ENCODE measurements at places on chromosomes 6 and 20. TPM values are rescaled to one million over a fixed set of nuclear protein-coding genes. Genes with fewer than 3 reads are reported as not detected.

GRCh38 chr6:4673861-4674260 is 102.3 kb upstream of the CDYL start:
- no peak overlapping the region for H3K4me3 ChIP-seq
- no peak for DNase-seq
- no peak overlapping the region for H3K27ac ChIP-seq

The HNF4A gene
- not detected for polyA plus RNA-seq

- no peak for DNase-seq
- H3K27me3 ChIP-seq: no peaks in the 10 kb centered on the region
- no peak overlapping the region for H3K27ac ChIP-seq
- H3K36me3 ChIP-seq: no peaks in the 10 kb centered on the region
- H3K4me3 ChIP-seq: no peak overlapping the region
These were observed 7.9 kb downstream of the CNKSR3 start for GRCh38 chr6:154502553-154502952.

- no peak for DNase-seq
- H3K4me1 ChIP-seq: no peaks in the 10 kb centered on the region
- H3K27me3 ChIP-seq: no peaks in the 10 kb centered on the region
- H3K36me3 ChIP-seq: no peaks in the 10 kb centered on the region
- no peak overlapping the region for H3K4me3 ChIP-seq
These were observed 1.5 kb downstream of the SIRPA start for GRCh38 chr20:1896484-1897258.

The CDSN gene
- not detected for polyA plus RNA-seq

The BCAS4 gene
- polyA plus RNA-seq: 24.1 TPM

The THEMIS gene
- 93.4 TPM for polyA plus RNA-seq

DNA sequence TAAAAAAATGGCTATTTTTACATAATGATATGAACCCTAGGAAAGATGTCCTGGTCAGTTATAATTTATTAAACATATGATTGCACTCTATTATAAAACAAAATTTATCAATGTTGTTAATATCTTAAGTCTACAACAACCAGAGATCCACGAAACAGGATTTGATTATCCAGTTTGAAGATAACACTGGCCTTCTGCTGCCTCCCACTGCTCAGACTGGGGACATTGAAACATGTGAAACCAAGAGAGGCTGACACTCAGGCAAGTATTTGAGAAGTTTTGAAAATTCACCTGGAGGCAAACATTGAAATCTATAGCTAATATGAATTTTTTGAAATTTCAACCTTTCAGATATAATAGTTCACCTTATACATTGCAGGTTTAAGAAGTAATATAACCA is 219.3 kb upstream of the HSF2 start:
- no peaks in the 10 kb centered on the region for H3K36me3 ChIP-seq
- H3K27me3 ChIP-seq: no peaks in the 10 kb centered on the region
- H3K4me3 ChIP-seq: no peak overlapping the region
- no peak for DNase-seq
- no peak overlapping the region for H3K27ac ChIP-seq
- H3K4me1 ChIP-seq: no peaks in the 10 kb centered on the region

DNA sequence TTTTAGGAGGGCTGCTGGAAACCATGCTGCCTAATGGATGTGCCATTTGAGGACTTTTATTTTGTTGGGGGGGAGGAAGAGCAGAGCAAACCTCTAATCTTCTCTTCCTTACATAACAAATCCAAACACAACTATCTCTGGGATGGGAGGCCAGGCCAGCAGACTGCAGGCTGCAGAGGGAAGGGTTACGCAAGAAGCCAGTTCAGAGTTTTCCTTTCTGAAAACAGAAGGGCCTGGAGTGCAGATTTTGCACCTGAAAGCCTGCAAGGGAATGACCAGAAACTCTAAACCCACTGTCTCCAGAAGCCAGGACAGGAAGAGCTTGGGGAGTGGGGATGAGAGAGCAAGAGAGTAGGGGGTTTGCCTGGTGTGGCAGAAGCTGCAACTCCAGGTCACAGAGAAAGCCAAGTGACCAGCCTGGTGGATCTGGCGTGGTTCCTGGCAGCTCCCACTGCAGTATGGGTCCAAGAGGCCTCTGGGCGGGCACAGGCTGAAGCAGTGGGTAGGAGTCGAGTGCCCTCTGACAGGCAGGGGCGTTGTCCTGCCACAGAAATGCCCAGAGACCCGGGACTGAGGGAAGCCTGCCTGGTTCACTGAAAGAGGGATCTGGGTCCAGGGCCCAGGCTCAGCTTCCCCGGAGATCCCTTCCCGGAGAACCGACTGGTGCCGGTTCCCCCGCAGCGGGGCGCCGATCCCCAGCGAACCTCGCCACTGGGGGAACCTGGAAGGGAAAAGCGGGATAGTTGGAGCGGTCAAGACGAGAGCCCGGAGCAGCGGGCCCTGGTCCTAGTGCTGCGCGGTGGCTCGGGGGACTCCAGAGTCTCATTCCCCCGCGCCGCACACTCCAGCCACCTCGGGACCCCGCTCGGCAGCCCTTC is 6.7 kb downstream of the MAFB start:
- H3K27ac ChIP-seq: no peak overlapping the region
- H3K36me3 ChIP-seq: no peaks in the 10 kb centered on the region
- peaks cover 7% of the 10 kb centered on the region for H3K27me3 ChIP-seq
- H3K4me1 ChIP-seq: no peaks in the 10 kb centered on the region

The DDX43 gene
- 0.38 TPM for polyA plus RNA-seq

DNA sequence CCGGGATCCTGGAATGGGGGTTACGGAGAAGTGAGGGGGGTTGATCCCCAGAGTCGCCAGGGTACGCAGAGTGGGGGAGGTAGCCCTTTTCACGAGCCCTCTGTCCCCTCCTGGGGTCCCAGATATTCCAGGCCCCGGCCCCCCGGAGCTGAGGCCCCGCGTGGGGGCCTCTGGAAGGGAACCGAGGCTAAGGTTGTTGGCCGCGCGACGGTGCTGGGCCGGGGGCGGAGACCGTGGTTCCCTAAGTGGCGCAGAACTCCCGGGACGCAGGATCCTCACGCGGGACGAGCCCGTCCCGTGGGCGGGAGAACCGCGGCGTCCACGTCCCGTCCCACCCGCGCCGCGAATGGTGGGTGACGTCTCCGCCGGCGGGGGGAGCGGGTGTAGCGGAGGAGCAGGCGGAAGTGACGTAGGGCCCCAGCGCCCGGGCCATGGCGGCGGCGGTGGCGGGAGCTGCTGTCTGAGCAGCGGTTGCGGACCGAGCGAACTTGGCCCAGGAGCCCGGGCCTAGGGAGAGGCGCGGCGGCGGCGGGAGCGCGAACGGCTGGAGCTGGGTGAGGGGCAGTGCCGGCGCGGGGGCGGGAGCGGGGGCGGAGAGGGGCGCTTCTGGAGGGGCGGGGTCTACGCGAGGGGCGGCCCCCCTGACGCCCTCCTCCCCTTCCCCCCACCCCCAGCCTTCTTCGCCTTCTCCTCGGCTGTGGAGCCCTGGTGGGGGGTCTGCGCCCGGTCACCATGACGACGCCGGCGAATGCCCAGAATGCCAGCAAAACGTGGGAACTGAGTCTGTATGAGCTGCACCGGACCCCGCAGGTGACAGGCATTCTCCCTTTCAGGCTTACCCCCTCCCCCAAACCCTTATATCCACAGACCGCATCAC is at the start of gene RING1:
Gene RING1 (plus strand): TSS at position 410 of the 877 bp plus-strand sequence. CDS start 323 bp downstream, at position 733.
- peak; percentile 89 for DNase-seq
- H3K4me1 ChIP-seq: peaks cover 34% of the 10 kb centered on the region
- H3K27ac ChIP-seq: peak within 1 kb of the TSS; percentile 98
- peak within 1 kb of the TSS; percentile 92 for H3K4me3 ChIP-seq

- peaks cover 32% of the 10 kb centered on the region for H3K4me1 ChIP-seq
- peak overlapping the region; percentile 82 for H3K4me3 ChIP-seq
- H3K27ac ChIP-seq: peak overlapping the region; percentile 76
- no peaks in the 10 kb centered on the region for H3K27me3 ChIP-seq
These were observed 97.2 kb downstream of the HFE start for GRCh38 chr6:26184367-26184891.

The NRSN1 gene
- polyA plus RNA-seq: not detected

DNA sequence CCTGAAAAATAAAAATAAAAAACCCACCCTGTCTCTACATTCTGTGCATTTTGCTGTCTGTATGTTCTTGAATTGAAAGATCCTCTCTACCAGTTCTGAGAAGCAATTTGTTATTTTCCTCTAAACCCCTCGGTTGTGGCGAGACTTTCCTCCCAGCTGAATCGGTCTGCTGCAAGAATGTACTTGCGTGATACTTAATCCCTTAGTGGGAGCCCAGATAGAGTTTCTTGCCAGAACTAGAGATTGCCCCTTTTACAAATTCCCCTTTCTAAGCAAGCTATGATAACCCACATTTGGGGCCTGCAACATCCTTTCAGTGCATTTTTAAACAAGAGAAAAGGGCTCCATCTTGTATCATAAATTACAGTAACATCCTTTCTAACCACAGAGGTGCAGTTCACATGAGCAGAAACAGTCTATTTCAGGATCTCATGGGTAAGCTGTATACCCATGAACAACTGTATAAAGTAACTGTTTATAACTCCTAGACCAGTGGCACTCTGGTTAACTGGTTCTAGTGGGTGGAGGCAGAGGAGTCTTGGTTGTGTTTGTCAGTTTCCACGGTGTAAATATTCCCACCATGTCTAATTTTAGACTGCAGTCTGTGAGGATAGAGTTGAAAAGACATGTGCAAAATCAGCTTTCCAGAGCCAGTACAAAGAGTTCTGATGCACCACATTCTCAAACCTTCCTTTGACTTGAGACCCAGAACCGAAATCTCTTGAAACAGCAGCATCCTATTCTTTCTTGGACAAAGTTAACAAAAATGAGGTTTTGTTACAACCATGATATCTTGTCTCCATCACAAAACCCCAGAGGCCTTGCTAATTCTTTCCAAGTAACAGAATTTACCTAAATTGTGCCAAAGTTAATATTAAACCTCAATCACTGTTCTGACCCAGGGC is 113.1 kb upstream of the ZNF217 start:
- peaks cover 42% of the 10 kb centered on the region for H3K4me1 ChIP-seq
- DNase-seq: no peak
- H3K27ac ChIP-seq: peak overlapping the region; percentile 58
- no peaks in the 10 kb centered on the region for H3K36me3 ChIP-seq
- no peaks in the 10 kb centered on the region for H3K27me3 ChIP-seq

DNA sequence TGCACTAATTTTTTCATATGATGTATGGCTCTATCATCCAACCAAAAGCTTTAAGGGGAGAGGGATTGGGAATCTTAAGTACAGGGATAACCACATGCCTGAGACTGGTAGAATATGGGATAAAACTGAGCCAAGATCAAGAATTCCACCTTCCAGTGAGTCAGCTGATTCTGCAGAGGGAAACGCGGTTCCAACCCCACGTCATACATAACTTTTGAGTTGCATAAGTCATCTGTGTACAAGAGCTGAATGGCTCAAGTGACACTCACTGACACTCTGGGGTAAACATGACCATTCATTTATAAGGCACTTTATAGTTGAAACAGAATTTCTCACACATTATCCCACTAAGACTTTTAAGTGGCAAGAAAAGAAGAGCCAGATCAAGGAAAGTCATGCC is 16.4 kb downstream of the TRIM27 start:
- H3K27me3 ChIP-seq: no peaks in the 10 kb centered on the region
- no peak for DNase-seq
- no peak overlapping the region for H3K27ac ChIP-seq
- H3K4me1 ChIP-seq: no peaks in the 10 kb centered on the region
- H3K4me3 ChIP-seq: no peak overlapping the region

The FILIP1 gene
- polyA plus RNA-seq: 0.12 TPM

DNA sequence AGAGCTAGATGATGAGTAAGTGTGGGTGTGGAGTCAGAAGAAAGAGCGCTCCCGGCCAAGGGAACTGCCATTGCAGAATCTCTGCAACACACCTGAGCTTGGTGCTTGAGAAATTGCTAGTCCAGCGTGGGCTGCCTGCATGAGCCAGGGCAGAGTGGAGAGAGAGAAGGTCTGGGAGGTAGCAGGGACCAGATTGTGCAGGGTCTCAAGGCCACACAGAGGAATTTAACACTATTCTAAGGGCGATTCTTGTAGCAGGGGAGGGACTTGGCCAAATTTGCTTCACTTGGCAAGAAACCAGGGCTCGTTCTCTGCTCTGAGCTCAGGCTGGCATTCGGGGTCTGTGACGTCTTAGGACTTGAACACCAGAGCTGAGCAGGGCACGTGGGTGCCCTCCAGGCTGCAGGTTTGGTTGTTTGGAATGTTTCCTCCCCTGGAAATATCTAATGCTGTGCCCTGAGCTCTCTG is 53.5 kb downstream of the BCAS4 start:
- H3K27me3 ChIP-seq: no peaks in the 10 kb centered on the region
- DNase-seq: no peak
- no peak overlapping the region for H3K27ac ChIP-seq
- no peaks in the 10 kb centered on the region for H3K4me1 ChIP-seq

GRCh38 chr6:39441986-39442385 is 119.5 kb upstream of the KCNK16 start:
- no peaks in the 10 kb centered on the region for H3K36me3 ChIP-seq
- no peak for DNase-seq
- no peak overlapping the region for H3K27ac ChIP-seq
- H3K27me3 ChIP-seq: no peaks in the 10 kb centered on the region

DNA sequence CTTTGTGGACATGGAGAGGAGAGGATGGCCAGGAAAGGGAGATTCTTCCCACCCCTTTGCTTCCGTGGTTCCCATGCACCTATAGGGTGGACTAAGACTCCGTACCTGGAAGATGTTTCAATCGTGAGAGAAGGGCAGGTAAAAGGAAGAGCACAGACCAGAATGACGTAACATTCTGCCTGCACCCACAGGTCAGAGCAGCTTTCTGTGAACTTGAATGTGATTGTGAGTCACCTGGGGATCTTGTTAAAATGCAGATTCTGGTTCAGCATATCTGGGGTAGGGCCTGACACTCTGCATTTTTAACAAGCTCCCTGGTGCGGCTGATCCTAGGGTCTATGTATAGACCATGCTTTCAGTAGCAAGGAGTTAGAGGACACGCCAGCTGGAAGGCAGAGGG is 164.1 kb upstream of the SGK1 start:
- DNase-seq: no peak
- H3K27me3 ChIP-seq: no peaks in the 10 kb centered on the region
- no peaks in the 10 kb centered on the region for H3K4me1 ChIP-seq
- H3K4me3 ChIP-seq: no peak overlapping the region

- no peaks in the 10 kb centered on the region for H3K36me3 ChIP-seq
- no peaks in the 10 kb centered on the region for H3K4me1 ChIP-seq
- H3K27ac ChIP-seq: no peak overlapping the region
These were observed 33.4 kb upstream of the PRELID3B start for GRCh38 chr20:59075934-59076508.

DNA sequence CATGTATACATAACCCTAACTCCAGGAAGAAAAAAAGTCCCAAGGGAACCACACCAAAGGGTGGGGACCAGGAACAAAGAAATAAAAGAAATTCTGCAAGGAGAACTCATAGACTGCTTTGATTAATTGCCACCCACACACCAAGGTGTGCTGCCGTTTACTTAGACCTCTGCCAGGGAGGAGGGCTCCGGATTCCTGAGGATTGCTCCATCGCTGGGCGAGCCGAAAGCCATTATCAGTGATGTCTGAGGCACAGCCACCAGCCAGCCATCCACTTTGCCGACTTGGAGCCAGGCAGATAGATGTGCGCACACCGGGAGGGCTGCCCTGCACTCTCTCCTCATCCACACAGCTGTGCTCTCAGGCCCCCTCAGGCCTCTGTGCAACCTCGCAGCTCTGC is 272.7 kb upstream of the FOXQ1 start:
- H3K27me3 ChIP-seq: no peaks in the 10 kb centered on the region
- no peaks in the 10 kb centered on the region for H3K4me1 ChIP-seq
- H3K27ac ChIP-seq: no peak overlapping the region
- DNase-seq: no peak

GRCh38 chr20:2172305-2173175 is 70.9 kb downstream of the STK35 start:
- H3K4me1 ChIP-seq: no peaks in the 10 kb centered on the region
- no peak overlapping the region for H3K27ac ChIP-seq
- DNase-seq: peak; percentile 29
- H3K4me3 ChIP-seq: no peak overlapping the region
